B cell (primary cell): ENCODE measurements at places on chromosomes 2 and 18. TPM values are rescaled to one million over a fixed set of nuclear protein-coding genes. Genes with fewer than 3 reads are reported as not detected.

NEB gene
- total RNA-seq: 3.6 and 5.1 TPM in 2 replicates

ZNF516 gene
- total RNA-seq: 27.1 and 33.6 TPM in 2 replicates

CCDC85A gene
- not detected in 2 replicates for total RNA-seq

KCNF1 gene
- total RNA-seq: not detected in 2 replicates

TBR1 gene
- total RNA-seq: not detected in 2 replicates

RHOB gene
- total RNA-seq: 63.0 and 65.0 TPM in 2 replicates

CHRND gene
- not detected in 2 replicates for total RNA-seq

STK11IP gene
- total RNA-seq: 55.6 and 60.8 TPM in 2 replicates

DLGAP1 gene
- 0.07 and 0.15 TPM in 2 replicates for total RNA-seq

DLX1 gene
- total RNA-seq: not detected in 2 replicates

SPP2 gene
- total RNA-seq: not detected in 2 replicates

CAPG gene
- total RNA-seq: 179 and 210 TPM in 2 replicates

ACTR3 gene
- 240 and 249 TPM in 2 replicates for total RNA-seq

GKN1 gene
- total RNA-seq: not detected in 2 replicates

TUBA3E gene
- not detected in 2 replicates for total RNA-seq

DOK6 gene
- not detected in 2 replicates for total RNA-seq

MRO gene
- not detected in 2 replicates for total RNA-seq

TANC1 gene
- total RNA-seq: 0.07 TPM in 1 of 2 replicates, not detected in the other

METTL4 gene
- total RNA-seq: 23.9 and 31.6 TPM in 2 replicates

DYSF gene
- 0.15 and 0.17 TPM in 2 replicates for total RNA-seq

SKA1 gene
- total RNA-seq: 0.52 and 0.66 TPM in 2 replicates

TEX44 gene
- total RNA-seq: not detected in 2 replicates

IL1R1 gene
- total RNA-seq: not detected in 2 replicates

ABCG5 gene
- total RNA-seq: not detected in 2 replicates

INHA gene
- total RNA-seq: not detected in 2 replicates

EPC2 gene
- total RNA-seq: 72.3 and 76.7 TPM in 2 replicates

SCYGR4 gene
- not detected in 2 replicates for total RNA-seq
